ENCODE measurements at places on chromosomes 1 and 21. TPM values are rescaled to one million over a fixed set of nuclear protein-coding genes. Genes with fewer than 3 reads are reported as not detected.
A peak's percentile ranks its signal among the peaks of the same experiment; 100 is the strongest.

FCER1G gene
- 0.34 TPM for total RNA-seq

GRCh38 chr1:70706381-70707037 lies 295.4 kb downstream of the CTH start:
- DNase-seq: peak; percentile 69

GRCh38 chr1:230907472-230908205 lies 39.3 kb upstream of the C1orf198 start:
- DNase-seq: no peak

DNA sequence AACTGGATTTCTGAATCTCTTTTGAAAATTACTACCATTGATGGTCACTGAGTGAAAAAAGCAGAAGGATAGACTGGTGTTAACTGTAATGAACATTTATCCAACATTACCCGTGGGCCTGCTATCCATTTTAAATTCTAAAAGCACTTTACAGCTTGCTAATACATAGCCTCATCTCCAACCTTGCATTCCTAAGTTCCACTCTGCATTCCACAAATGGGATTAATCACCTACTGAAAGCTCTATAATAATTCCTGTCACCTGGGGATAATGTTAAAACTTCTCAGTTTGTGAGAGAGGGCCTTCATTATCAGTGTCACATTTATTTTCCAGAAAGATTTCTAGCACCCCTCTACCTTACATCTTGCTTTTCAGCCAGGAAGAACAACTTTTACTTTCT lies 38.2 kb downstream of the PTPRC start:
- DNase-seq: no peak

- no peak for DNase-seq
These were observed 367.7 kb downstream of the NEGR1 start for GRCh38 chr1:71914626-71915025.

CYP4A22 gene
- total RNA-seq: not detected

DNA sequence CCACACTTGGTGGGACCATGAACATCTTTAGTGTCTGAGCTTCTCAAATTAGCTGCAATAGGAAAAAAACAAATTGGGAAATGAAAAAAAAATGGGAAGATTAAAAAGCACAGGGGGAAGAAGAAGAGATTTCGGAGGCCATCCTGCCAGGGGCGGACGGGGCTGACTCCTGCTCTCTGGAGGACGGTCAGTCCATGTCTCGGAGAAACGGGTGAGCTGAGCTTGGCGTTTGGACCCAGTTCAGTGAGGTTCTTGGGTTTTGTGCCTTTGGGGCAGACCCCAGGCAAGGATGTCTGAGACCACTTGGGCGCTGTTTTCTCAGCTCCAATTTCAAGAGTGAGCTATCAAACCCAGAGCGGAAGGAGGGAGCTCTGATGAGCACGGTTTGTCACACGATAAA lies 123.9 kb downstream of the PRDM2 start:
- no peak for DNase-seq

GRCh38 chr1:180489976-180490375 lies 12.4 kb downstream of the ACBD6 start:
- DNase-seq: no peak

Measured in neural progenitor cell (in vitro differentiated cells).